ENCODE measurements at places on chromosomes 12 and 14.

- no peak for DNase-seq
These were observed 236.8 kb downstream of the CCDC91 start for GRCh38 chr12:28427046-28427445.

DNA sequence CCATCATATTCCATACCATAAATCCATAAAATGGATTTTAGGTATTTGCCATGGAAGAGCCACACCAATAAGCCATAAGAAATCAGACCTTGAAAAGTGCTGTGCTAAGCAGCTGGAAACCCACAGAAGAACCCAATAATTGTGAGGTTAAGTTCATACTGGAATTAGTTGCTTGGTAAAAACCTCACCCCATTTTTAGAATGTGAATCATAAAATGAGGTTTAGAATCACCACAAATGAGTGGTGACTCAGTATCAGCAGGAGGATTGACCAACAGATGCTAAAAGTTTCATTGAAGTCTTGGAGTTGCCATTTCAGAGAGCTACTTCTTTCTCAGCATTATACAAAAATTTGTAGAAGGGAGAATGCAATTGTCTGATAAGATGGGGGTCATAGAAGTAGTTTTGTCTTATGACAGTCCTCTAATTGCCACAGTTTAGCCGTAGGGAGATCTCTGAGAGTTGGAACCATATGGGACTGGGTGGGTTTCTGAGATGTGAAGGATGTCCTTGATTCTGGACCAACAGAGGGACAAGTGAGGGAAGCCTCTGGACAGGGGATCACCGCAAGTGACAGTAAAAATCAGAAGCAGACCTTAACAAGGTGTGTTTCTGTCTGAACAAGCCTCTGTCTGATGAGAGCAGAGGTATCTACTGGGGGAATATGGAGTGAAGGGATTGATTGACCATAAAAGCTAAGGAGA is 1.4 kb upstream of the STON2 start:
- no peak for DNase-seq

GRCh38 chr12:128903236-128903635 is 50.0 kb downstream of the GLT1D1 start:
- no peak for DNase-seq

GRCh38 chr12:113528606-113529293 is 57.1 kb upstream of the LHX5 start:
- no peak for DNase-seq

DNA sequence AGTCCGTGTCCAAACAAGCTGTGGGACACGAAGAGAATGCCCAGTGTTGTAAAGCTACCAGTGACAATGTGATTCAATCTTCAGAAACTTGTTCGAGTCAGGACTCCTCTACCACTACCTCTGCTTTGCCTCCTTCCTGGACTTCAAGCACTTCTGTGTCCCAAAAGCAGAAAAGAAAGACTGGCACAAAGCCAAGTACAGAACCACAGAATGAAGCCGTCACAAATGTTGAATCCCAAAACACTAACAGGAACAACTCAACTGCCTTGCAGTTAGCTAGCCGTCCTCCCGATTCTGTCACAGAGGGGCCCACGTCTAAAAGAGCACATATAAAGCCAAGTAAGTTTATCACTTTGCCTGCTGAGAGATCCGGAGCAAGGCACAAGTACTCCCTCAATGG is 284.9 kb downstream of the LRFN5 start:
- DNase-seq = no peak

GRCh38 chr12:53063708-53064612 is 14.1 kb downstream of the TNS2 start:
- no peak for DNase-seq
